ENCODE measurements at places on chromosomes 5 and 9.
A peak's percentile ranks its signal among the peaks of the same experiment; 100 is the strongest.

DNA sequence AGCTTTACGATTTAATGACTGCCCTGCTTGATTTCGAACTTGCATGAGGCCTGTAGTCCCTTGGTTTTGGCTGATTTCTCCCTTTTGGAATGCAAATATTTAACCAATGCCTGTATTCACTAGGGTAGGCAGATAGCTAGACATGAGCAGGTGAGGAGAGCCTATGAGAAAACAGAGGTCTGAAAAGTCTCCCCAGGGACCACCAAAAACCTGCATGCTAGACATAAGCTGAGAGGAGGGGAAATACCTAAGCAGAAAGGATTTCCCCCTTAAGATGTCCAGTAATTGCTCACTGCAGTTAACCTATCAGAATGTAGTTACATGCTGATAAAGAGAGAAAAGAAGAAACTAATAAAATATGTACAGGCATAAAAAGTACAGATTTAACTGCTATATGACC, 667.4 kb upstream of the SEMA6A start:
- no peak for DNase-seq

GRCh38 chr5:35777358-35778087, 79.2 kb upstream of the IL7R start:
- DNase-seq: peak; percentile 68

DNA sequence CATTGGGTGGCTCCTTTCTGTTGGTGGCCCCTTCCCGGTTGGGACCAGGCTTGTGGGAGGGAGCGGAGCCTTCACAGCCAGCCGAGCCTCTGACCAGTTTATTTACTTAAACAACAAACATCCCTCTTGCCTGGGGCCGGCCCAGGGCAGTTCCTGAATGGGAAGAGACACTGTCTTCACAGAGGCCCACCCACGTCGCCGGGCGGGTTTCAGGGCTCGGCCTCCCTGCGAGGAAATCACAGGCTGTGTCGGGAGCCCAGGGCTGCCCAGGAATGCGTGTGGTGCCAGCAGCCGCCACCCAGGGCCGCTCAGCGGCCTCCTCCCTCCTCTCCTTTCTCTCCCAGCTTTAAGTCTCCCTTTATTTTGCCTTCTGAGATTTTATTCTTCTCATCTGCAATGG, 132.5 kb downstream of the HSD17B3 start:
- DNase-seq: no peak

- DNase-seq: no peak
These were observed 63.1 kb downstream of the UGCG start for GRCh38 chr9:111959468-111960359.

DNA sequence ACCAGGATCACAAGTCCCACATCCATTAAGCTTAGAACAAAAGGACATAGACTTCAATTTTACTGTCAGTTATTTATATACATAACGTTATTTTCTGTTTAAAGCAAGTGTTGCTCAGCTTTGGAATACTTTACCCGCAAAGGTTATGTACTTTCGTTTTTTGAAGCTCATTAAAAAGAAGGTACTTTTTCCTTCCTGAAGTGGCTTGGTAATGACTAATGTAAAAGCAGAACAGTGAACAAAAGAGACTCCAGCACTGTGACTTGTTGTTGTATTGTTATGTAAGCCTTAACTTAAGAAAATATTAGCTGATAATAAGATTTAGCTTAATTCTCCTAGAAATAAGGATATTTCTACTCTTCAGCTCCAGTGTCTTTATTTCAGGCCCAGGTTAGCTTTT, 97.3 kb upstream of the SLCO6A1 start:
- no peak for DNase-seq

GRCh38 chr9:96158909-96159575, 142.9 kb downstream of the HSD17B3 start:
- DNase-seq: no peak

DNA sequence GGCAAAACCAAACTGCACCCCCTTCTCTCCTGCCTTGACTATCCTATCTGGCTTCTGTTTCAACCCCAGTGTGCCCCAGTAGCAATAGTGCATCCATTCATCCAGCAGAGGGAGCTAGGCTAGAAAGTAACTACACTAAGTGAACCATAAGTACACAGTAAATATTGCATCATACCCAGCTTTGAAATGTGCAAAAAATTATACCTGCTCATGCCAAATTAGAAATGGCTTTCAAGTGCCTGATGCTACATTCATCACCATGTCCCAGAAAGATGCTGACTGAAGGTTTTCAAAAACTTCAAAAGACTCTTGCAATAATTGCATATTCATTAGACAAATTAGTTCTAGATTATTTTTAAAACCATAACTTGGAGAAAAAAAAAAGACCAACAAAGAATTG, 153.5 kb downstream of the PRELID2 start:
- DNase-seq: no peak

DNA sequence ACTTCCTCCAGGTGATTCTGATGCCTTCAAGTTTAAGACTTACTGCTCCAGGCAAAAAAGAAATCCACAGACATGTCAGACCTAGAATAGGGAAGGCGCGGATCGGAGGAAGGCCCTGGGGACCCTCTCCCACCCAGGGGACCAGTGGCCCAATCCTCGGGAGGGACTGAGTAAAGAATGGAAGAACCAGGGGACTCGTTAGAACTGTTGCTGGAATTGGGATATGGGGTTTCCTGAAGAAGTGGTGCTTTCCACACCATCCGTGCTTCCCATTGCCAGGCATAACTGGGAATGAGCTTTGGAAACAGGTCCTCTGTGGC, 63.8 kb upstream of the SLC25A51 start:
- no peak for DNase-seq

DNA sequence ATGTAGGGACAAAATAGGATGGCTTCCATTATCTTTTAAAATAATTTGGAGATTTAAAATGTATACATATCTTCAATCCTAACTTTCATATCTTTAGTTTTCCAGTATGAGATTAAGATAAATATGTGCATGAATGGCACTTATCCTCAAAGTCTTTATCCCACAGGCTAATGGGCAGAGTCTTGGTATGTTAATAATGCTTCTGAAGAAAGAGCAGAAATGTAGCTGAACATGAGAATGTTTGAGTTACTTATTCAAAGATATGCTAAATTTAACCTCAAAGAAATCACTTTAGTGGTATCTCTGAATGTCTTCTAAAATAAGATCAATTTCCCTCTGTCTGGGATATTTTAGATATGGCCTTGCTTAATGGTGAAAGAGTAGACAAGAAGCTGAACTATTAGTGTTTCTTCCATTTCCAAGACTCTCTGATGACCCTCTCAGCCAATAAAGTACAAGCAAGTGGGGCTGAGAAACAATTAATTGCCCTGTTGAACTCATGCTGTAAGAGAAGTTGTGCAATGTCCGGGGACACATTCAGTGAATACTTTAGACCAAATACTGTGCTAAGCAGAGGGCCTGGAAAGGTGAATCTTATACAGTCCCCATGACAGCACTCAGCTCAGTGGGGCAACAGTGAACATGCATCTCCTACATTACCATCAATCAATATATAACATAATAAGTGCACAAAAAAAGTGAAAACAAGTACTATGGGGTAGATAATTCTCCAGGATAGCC, 50.0 kb upstream of the ADAMTSL1 start:
- DNase-seq: no peak

- no peak for DNase-seq
These were observed 8.0 kb downstream of the PDLIM4 start for GRCh38 chr5:132265336-132266030.

DNA sequence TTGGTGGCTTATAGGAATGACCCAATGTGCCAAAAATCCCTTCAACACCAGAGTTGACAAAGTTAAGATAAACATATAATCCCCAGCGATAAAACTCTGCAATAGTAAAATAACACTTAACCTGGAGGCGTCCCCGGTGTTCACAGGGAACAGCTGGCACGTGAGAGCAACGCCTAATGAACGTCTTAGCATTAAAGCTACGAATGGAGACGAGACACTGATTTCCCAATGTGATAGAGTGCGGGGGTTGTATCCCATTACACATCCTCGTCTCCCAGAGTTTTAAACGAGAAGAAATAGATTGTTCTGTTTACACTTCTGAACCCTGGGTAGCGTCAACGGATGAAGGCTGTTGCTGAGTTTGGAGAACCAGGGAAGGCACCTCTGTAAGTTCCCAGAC, 57.6 kb downstream of the PTCH1 start:
- DNase-seq: no peak

GRCh38 chr5:137791799-137792198, 37.6 kb upstream of the HNRNPA0 start:
- DNase-seq: no peak

DNA sequence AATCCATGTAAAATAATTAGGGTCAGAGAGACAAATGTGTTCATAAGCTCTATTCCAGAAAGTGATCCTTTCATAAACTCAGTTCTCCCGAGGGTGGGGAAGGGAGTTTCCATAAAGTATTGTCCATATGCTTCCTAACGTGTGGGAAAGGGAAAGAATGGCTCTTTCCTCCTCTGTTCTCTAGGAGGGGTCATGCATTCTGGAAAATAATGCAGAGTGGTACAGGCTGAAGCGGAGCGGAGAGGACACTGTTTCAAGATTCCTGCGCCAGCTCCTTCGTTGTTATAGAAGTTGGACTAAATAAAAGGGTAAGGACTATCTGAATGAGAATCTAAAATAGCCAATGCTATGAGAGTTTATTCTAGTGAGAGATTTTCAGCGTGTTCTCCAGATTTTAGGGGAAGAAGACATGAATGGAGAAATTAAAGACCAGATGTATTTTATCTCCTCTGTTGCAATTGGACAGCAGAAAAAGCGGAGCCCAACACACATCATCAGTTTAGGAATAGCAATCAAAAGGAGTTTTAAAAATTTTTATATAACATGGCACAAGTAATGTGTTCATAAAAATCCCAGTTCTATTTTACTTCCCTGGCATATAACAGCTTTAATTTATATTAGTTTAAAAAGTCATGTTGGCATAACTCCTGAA, 166.9 kb upstream of the MPDZ start:
- DNase-seq: no peak

DNA sequence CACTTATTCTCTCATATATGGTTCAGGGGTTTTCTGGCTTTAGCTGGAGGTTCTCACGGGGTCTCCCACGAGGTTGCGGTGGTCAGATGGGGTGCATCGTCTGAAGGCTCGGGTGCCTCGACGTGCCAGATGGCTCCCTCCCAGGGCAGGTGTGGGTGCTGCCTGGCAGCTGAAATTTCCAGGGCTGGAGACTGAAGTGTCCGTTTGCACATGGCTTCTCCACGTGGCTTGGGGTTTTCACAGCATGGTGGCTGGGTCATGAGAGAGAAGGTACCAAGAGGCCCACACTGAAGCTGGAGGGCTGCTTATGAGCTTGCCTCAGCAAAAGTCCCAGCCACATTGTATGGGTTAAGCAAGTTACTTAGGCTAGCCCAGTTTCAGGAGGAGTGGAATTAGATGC, 218.6 kb downstream of the AGTPBP1 start:
- no peak for DNase-seq

GRCh38 chr5:134567641-134568336, 42.3 kb downstream of the JADE2 start:
- DNase-seq: no peak

DNA sequence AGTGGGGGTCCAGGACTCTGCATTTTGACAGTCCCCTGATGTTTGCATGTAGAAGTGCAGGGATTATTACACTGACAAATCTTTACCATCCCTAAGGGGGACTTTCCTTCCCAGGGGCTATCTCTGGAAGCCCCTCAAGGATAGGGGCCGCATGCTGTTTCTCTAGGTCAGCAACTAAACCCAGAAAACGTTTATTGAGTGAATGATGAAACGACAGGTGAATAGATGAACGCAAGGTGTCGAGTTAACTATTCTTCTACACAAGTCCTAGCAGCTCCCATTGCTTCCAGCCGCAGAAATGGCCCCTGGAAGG, 281 bp upstream of the HSD17B4 start:
- DNase-seq: no peak

DNA sequence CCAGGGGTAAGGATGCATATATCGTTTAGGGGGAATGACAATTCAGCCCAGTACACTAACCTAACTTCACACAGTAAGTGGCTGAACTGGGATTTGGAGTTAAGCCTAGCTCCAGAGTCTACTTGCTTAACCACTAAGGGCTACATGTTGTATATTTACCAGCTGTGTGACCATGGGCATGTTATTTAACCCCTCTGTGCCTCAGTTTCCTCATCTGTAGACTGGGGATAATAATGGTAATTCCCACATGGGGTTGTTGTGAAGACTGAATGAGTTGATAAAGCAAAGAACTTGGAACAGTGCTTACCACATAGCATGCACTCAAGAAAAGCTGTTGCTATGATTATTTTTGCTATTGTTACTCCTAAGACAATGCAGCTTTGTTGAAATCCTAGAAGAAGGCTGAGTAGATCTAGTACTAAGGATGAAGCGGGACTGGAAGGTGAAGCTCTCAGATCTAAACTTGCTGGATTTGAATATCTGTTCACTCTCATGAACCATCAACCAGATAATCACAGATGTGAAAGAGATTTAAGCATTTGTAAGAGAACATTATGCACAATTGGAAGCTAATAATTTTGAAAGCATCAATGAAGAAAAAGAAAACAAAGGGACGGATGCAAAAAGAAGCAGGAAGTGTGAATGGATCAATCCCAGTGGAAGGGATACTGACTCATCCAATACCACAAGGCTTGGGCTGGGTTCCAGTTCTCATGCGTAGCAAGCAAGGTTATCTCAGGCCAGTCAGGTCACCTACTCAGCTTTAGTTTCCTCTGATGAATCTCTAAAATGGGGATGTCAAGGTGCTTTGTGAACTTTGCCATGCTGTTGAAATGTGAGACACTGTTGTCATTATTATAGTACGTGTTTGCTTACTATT, 78.5 kb upstream of the TBC1D2 start:
- no peak for DNase-seq

GRCh38 chr9:126623667-126624478, 10.1 kb downstream of the LMX1B start:
- no peak for DNase-seq

- DNase-seq: no peak
These were observed 18.5 kb downstream of the MRPS27 start for GRCh38 chr5:72301557-72301956.

GRCh38 chr5:1239505-1240251, 14.5 kb downstream of the SLC6A18 start:
- DNase-seq: no peak

GRCh38 chr9:137353223-137354152, 51.4 kb upstream of the NRARP start:
- no peak for DNase-seq

- no peak for DNase-seq
These were observed 1.0 kb downstream of the ELAVL2 start for GRCh38 chr9:23824830-23825591.

DNA sequence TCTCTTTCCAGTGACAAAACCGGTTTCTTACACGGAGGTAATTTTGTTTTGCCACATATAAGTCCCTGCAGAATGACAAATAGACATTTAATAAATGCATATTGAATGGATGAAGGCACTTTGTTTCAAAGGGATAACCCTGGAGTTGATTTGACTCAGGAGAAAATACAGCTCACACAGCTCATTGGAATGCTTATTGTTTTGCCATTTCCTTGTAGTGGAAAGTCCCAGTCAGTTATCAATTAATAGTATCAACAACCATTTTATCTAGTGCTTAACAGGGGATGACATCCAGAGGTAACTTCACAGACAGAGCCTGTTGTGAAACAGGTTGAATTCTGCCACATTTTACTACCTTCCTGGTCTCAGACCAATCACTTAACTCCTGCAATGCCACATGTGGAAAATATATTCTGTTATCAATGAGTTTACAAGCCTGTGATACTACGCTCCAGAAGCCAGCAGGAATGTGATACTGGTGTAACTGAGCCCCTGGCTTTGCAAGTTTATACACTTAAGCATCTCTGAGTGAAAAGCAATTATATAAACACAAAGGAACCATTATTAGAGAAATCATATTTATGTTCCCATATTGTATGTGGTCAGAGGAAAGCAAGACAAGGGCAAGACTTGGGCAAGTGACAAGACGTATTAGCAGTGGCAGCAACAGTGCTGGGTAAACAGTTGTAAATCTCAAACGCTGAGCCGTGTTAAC, 123.1 kb upstream of the ANKRD55 start:
- no peak for DNase-seq

Measured in stimulated activated CD4-positive, alpha-beta T cell treated with anti-CD3 and anti-CD28 coated beads, Interleukin-4, amount 100 ng/mL, for 1 hour (primary cell).